ENCODE measurements at places on chromosomes 2 and 18.

DNA sequence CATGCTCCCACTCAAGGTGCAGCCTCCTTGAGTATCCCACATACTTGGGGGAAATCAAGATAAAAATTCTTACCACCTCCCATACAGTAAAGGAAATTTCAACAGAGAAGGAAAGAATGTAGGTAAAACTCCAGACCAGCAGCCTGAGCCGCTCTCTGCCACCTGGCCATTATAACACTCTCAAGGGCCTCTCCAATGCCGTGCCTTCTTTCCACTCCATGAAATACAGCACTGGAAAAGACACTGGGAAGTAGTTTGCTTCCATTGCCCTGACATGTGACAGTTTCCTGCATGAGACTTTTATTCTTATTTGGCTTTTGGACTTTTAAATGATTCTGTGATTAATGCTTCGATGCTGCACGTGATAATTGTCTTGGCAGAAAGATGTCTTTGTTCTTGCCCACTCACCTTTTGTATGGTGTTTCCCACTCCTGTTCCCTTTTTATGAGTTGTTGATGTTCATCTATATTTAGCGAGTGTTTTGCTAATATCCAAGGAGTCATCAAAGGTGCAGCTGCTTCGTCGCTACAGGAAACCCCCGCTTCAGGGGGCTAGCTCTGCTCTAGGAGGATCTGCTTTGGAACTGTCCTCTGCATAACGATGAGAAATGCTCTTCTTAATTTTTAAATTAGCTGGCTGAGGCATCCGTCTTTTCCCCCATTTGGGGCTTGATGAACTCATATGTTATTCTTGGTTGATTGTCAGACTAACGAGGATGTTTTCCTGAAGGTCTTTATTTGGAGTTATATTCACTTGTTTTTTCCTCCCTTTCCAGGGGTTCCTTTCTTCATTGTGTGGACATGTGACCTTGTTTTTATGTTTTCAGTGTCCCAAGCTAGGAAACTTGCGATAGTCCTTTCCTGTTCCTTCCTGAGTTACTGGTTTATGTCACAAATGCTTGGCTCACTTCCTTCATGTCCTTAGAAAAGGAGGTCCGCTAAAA lies 179.4 kb downstream of the TXNL1 start:
- DNase-seq: no peak

DNA sequence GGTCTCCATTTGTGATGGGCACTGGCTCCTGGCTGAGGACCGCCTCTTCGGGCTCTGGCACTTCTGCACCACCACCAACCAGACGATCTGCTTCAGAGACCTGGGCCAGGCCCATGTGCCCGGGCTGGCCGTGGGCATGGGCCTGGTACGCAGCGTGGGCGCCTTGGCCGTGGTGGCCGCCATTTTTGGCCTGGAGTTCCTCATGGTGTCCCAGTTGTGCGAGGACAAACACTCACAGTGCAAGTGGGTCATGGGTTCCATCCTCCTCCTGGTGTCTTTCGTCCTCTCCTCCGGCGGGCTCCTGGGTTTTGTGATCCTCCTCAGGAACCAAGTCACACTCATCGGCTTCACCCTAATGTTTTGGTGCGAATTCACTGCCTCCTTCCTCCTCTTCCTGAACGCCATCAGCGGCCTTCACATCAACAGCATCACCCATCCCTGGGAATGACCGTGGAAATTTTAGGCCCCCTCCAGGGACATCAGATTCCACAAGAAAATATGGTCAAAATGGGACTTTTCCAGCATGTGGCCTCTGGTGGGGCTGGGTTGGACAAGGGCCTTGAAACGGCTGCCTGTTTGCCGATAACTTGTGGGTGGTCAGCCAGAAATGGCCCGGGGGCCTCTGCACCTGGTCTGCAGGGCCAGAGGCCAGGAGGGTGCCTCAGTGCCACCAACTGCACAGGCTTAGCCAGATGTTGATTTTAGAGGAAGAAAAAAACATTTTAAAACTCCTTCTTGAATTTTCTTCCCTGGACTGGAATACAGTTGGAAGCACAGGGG lies 5.5 kb downstream of the TMEM37 start:
- no peak for DNase-seq

DNA sequence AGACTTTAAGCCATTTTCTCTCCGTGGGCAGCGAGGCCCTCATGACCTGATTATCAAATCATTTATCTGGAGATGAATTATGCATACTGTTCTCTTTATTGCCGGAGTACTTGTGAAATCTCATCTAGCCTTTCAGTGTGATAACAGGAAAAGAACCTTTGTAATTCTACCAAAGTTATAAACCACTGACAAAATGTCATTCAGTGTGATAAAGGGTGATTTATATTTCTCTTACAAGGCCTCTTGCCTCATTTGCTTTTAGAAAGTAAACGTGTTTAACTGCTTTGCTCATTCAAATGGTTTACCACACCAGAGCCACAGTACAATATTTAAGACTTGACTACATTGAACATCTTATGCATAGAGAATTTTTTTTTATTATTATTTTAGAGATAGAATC lies 13.8 kb downstream of the MTCL1 start:
- no peak for DNase-seq

GRCh38 chr2:105827351-105828096 lies 82.8 kb downstream of the NCK2 start:
- no peak for DNase-seq

Data from ELF-1 (cell line).